ENCODE measurements at places on chromosomes 16 and 17.

DNA sequence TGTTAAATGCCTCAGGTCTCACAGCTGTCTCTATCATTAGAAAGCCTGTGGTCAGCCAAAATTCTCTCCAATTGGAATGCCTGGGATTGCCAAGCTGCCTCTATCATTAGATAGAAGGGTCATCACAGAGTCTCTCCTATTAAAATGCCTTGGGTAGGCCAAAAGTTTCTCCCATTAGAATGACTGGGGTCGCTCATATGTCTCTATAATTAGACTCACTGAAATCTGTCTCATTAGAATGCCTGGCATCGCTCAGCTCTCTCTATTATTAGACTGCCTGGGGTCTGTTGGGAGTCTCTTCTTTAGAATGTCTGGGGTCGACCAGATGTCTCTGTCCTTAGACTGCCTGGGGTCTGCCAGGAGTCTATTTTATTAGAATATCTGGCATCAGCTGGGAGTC, 2265.1 kb downstream of the TP53TG3F start:
- no peak for DNase-seq

GRCh38 chr16:52384378-52384777, 162.6 kb downstream of the TOX3 start:
- DNase-seq = no peak

- DNase-seq = no peak
Observed at GRCh38 chr16:51753467-51754127, 602.5 kb upstream of the SALL1 start.

GRCh38 chr17:81166033-81166492, at the start of gene AATK:
TSS of gene AATK (minus strand) at chr17:81166221. CDS start at chr17:81165992, 229 bp downstream.
- DNase-seq = no peak

DNA sequence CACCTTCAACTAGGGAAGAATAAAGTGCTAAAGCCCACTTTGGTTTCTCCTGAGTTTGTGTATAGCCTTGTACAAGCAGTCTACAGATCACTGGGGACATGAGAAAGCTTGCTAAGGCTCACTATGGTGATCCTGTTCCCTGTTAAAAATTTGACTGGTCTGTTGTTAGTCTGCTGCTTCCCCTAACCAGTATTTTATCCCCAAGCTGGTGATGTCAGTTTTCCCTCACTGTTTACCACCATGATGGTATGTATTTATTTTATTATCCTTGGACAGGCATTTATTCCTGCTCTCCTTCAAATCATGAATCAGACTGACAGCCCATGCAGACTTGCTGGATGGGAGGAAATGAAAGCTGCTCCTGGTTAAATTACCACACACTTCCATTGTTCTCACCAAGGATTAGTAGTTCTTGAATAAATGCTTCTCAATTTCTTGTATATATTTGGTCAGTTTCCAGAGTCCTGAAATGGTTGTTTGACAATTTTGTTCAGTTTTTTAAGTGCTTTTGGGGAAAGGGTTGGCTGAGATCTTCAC, 99.6 kb downstream of the CA4 start:
- peak; percentile 17 for DNase-seq

- no peak for DNase-seq
Observed at GRCh38 chr16:12802048-12802447, 1.6 kb downstream of the CPPED1 start.

- DNase-seq = no peak
Observed at GRCh38 chr16:15682105-15682570, 32.1 kb downstream of the NDE1 start.

DNA sequence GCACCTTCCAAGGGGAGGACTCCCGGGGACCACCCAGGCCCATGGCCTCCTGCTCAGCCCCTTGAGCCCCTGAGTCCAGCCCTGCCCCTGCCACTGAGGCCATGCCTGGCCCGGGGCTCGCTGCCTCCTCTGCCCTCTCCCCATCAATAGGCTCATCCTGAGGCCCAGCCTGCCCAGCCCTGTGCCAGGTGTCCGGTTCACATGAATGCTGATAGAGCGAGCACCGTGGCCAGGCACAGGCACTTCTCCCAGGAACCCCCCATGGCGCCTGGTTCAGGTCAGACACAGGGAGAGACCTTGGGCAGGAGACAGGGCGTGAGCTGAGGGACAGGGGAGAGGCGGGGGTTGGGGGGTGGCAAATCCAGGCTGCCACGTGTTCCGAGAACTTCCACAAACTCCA, 2.8 kb upstream of the PVALEF start:
- DNase-seq = no peak

DNA sequence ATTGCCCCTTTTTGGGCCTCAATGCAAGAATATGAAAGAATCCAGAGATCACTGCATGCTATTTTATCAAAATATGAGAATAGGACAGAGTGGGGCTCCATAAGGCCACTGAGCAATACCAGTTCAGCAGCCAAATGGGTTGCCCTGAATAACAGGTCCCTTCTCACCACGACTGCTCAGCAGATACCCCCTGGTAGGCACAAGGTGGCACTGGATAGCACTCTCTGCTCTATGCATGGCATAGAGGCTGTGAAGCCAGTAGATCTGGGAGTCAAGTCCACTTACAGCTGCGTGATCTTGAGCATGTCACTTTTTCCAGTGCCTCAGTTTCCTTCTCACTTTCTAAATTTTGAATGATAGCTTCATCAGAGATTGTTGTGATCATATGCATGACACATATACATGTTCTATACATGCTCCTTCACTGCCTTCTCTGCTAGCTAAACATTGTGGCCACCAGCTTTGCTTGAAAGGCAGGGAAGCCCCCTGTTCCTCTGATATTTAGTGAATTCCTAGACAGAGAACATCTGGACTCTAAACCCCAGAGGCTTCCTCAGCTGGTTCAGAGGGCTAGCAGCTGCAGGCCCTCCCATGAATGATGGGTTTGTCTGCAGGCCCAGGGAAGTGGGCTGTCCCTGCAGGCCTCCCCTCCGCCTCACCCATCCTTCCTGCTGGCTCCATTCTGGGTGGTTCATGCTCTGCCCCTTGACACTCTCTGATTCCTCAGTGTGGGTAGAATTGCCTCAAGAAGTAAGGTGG, 84.9 kb upstream of the ASIC2 start:
- DNase-seq = no peak

- no peak for DNase-seq
Observed at GRCh38 chr16:47721006-47721637, 260.0 kb downstream of the PHKB start.

- no peak for DNase-seq
Observed at GRCh38 chr16:85376292-85377095, 236.6 kb upstream of the GSE1 start.

GRCh38 chr16:23185656-23186055, 3.1 kb downstream of the SCNN1G start:
- DNase-seq = no peak

DNA sequence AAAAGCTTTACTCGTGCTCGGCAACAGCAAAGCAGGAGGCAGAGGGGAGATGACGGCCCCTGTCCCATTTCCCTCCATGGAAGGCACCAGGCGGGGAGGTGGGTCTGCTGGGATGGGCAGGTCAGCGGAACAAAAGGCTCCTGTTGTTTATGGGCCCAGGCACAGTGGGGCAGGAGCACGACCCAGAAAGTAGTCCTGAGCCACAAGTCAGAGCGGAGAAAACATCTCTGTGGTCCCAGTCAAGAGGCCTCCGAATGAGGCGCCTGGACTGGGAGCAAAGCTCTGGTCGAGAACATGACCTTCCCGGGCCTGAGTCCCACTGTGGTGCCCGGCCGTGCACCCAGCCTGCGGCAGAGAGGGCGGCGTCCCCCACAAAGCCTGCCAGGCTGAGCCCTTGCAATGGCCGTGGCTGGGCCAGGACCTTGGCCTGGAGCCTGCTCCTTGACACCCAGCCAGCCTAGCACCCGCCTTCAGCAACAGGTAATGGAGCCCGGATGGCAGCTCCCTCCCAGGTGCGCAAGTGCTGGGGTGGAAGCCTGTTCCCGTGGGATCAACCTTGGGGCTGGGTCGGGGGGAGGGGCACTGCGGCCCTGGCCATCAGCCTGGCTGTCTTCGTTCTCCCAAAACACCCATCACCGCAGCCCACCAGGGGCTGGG, 3.6 kb downstream of the RFNG start:
- DNase-seq = no peak

DNA sequence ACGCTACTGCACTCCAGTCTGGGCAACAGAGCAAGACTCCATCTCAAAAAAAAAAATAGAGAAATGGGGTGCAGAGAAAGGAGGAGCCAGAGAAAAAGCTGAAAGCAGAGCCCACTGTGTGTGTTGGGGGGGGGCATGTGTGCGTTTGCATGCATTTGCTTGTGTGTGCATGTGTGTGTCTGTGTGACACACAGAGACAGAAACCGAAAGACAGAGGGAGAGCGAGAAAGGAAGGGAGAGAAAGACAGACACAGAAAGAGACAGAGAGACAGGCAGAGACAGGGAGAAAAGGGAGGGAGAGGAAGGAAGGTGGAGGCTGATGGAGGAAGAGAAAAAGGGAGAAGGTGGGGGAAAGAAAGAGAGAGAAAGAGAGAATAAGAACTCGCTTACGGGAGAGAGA, 9.8 kb upstream of the CIITA start:
- no peak for DNase-seq

GRCh38 chr16:9447699-9448098, 356.3 kb downstream of the HAPSTR1 start:
- DNase-seq = no peak

Data from left renal cortex interstitium (tissue), 4 donors.